Stimulated activated CD4-positive, alpha-beta T cell treated with anti-CD3 and anti-CD28 coated beads, Interleukin-12 subunit alpha, Interleukin-12 subunit beta, amount 100 ng/mL, for 48 hours (primary cell): ENCODE measurements at places on chromosomes 3 and 15.
A peak's percentile ranks its signal among the peaks of the same experiment; 100 is the strongest.

- peak; percentile 12 for DNase-seq
Observed at GRCh38 chr3:142279965-142280590, 54.7 kb upstream of the GK5 start.

DNA sequence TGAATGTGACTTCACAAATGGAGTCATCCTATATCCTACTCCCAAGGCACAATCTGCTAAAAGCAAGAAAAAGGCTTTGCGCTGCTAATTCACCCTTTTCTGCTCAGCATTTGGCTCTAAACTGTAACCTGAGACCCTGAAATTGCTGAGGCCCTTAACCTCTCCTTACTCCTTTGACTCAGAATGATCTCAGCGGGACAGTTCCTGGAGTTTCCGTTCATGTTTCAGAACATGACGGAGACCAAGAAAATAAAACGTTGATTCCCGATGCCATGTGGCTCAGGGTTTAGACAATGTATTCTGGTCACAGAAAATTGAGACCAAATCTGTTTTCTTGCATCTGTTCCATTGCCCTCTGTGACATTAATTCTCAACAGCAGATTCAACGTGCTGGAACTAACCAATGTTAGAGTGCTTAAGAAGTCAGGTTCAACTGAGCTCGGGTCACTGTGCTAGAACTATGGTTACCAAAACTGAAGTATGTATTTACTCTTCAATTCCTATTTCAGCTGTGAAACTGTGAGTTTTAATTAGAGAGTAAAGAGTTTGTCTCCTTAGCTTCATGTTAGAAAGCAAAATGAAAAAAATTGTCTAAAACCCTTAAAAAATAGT is 45.4 kb upstream of the TMC3 start:
- no peak for DNase-seq

GRCh38 chr15:41926185-41927056 is 32.6 kb upstream of the SPTBN5 start:
- DNase-seq = no peak

- DNase-seq = no peak
Observed at GRCh38 chr3:169288553-169288952, 375.0 kb downstream of the MECOM start.

DNA sequence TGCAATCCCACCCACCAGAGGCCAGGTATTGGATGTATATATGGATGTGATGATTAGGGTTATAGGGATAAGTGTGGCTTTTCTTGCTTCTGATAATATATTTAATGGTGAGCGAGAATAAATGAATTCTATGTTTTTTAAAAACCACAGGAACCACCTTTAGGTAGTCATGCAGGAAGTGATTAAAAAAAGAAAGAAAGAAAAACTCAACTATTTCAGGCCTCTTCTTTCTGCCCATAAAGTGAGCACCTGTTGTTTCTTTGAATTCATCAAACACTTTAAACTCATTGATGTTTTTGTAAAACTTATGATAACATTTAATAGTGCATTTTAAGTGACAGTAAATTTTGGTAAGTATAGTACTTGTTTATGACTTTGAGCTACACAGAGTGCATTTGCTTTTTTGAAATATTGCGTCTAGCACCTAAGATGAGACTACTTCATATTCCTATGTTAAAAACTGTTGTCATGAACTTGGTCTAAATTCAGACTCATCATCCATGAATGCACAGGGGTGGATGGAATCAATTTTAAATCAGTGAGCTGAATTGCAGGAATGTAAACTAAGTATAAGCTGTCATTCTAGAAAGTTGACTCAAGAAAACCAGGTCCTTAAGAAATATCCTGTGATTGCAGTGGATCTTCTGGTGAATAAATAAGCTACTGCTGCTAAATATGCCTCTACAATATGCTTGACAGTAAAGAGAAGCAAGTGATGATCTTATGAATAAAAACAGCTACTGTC is 764.4 kb upstream of the NECTIN3 start:
- no peak for DNase-seq

DNA sequence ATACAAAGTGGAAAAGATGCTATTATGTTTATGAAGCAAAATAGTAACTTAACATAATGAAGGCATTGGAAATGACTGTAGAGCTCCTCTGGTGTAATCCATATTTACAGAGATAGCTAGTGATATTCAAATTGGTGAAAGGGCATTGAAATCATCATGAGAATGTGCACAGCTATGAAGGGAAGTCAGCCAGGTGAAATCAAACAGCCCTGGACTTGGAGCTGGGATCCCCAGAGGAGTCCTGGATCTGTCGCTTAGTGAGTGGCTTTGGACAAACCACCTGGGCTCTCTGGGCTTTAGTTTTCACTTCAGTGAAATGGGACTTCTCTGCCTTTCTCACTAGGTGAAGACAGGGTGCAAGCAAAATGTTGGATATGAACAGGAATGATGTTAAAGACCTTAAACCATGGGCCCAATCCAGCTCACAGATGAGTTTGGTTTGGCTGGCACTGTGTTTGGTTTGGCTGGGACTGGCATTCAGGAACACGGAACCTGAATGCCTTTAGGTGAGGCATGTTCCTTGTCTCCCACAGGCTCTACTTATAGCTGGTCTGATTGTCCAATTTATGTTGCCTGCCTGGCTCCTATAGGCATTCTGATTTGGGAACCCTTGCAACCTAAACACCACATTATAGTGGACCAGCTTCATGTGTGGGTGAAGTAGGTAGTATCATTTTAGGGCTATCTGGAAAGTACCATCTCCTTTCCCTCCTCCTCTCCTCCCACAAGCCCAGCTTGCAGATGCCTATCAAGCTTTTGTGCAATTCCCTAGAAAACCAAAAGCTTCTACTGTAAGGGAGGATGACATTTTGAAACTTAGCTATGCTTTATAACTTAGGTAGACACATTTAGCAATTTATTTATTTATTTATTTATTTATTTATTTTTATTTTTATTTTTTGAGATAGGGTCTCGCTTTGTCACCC is 110.6 kb upstream of the TNFAIP8L3 start:
- DNase-seq = no peak

GRCh38 chr3:83953417-83954089 is 1005.2 kb upstream of the CADM2 start:
- DNase-seq = no peak

DNA sequence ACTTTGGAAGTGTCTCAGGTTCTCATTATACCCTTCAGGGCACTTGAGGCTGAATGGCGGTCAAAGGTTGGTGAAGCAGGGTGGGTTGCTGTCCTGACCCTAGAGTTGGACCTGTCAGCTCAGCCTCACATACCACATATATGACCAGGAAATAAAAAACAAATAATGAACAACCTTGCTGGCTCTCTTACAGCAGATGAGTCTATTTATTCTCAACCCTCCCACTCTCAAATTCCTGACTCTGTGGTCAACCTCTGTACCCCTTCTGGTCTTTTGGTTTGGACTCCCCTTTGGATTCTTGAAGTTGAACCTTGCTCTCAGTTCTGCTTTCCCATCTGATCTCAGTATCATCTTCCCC is 16.9 kb downstream of the PPP2R3A start:
- DNase-seq = no peak

DNA sequence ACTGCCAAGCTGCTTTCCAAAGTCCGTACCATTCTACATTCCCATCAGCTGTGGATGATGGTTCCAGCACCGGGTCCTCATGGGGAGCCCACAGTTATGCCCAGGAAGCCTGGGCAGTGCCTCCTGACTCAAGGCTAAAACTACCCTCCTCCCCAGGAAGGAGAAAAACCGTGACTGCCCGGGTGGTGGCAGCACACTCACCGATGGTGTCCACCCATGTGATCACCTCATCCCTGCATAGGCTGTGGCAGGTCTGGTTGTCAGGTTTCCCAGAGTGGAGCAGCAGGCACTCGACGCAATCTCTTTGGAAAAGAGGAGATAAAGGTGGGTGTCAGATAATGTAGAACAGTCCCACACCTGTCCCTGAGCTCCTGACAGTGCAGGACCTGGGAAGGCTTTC is 38.6 kb downstream of the UMPS start:
- no peak for DNase-seq

DNA sequence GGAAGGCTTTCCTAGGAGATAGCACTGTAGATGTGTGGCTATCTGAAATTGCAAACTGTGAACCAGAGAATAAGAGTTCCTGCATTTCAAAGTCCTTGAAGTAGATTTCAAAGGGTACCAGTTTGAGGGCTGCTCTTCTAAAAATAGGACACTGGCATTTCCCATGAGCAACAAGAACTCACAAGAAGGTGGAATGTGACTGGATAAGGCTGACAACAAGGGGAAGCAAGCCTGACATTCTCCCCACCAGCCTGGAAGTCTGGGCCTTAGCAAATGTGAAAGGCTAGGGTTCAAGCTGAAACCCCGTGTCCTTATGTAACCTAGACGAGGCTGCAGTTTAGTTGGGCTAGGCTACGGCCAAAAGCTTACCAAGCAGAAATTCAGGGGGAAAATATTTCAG is 18.7 kb upstream of the TJP1 start:
- no peak for DNase-seq

DNA sequence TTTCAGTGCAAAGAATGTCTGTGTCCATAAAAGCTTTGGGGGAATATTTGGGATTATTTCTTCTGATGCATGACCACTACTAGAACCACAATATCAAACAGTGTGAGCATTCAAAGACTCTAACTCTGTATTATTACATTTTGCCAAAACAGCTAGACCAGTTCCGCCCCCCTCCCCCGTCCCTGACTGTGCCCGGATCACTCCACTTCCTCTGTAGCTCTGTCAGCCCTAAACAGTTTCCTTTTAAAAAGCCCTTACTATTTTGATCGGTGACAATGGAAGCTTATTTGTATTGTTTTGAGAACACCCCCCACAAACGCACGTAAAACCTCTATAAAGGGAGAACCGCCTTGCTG is 36.6 kb upstream of the EPHB3 start:
- no peak for DNase-seq

- no peak for DNase-seq
Observed at GRCh38 chr3:107208100-107208499, 169.1 kb upstream of the CCDC54 start.

DNA sequence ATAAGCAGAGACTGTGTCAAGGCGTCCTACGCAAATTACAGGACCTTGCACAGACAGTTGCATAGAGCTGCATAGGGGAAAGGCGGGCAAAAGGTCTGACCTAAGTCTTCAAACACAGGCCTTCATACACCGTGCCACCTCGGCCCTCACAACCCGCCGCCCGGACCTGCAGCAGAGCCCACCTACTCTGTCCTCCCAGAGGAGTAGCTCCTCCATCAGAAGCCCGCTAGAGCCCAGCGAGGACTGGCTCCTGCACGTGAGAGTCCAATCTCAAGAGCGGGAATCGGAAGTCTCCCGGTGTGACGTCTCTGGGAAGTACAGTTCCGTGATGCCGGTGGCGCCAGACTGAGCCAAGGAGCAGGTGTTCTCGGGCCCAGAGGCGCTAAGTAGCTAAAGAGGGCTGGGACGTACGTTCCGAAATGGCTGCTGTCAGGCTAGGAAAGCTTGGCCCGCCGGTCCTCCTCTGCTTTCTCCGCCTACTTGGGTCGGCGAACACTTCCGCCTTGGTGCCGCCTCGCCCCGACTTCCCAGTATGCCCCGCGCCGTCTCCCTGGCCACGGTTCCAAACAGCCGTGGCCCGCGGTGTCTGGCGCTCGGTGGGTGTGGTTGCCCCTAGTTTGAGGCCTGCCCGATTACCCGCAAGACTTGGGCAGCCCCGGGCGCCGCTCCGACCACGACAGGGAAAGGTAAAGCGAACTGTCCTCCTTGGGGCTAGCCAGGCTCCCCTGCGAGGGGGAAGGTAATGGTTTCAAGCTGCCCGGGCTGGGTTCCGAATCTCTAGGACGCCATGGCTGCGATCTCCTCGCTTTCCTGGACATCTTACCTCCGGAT is at the start of the genes ASTE1 and NEK11:
ASTE1 (minus strand) TSS at position 505 of the 831 bp plus-strand sequence. CDS start 1,519 bp downstream, outside the sequence.
NEK11 (plus strand) TSS at position 557 of the 831 bp plus-strand sequence. CDS start 2,832 bp downstream, outside the sequence.
- peak; percentile 78 for DNase-seq

GRCh38 chr3:11570789-11571495 is 72.8 kb downstream of the VGLL4 start:
- no peak for DNase-seq

GRCh38 chr3:187211532-187212195 is 14.4 kb downstream of the RTP1 start:
- no peak for DNase-seq

DNA sequence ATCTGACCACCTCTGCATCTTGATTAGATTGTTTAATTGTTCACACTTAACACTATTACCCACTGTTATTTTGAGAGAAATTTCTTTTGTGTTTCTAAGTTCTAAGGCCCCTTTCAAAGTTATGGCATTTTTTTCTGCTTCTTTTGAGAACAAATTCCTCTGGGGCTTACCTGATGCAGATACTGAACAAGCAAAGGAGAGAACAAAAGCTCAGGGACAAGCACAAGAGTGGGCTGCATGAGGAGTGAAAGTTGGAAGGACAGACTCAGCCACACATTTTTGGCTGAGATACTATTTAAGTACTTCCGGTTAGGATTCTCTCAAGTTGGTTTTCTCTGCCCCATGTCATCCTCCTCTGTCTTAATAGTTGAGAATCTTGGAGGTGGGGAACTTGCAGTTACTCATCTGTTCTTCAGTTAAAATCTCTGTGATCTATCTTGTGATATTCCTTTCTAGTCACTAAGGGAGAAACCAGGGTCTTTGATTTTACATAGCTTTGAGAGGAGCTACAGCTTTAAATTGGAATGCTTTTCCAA is 54.7 kb downstream of the CMTM6 start:
- DNase-seq = no peak

DNA sequence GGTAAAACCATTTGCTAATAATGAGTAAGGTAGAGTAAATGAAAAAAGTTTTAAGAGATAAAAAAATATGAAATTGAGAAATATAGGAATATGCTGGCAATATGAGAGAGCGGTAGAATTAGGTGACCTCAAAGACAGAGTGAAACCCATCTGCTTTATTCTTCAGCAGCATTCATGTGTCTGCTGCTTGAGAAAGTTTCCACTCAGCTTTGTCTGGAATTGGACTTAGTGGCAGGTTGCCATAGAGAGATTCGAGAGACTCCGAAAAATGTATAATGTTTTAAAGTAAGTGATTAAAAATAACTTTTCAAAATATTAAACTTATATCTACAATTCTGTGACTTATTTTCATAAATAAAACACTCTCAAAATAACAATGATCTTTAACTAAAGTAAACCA is 5.0 kb downstream of the SUCNR1 start:
- DNase-seq = no peak

GRCh38 chr15:76203346-76204108 is 107.7 kb downstream of the ETFA start:
- DNase-seq = no peak

DNA sequence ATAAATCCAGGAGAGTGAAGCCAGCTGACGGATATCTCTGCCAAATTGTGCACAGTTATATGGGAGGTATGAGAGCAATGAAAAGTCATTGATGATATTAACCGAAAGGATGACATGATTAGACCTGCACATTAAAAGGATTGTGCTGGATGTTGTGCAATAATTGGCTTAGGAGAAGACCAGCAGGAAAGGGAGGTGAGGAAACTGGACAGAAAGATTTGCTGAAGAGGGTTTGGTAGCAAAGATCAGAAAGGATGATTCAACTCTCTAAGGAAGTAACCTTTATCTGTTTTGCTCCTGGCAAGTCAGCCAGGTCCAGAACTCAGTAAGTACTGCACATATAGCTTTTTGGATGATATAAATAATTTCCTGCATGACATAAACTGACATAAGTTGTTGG is 704.7 kb downstream of the GRM7 start:
- no peak for DNase-seq

- DNase-seq = no peak
Observed at GRCh38 chr15:39079296-39079847, 501.5 kb upstream of the THBS1 start.
